Breast epithelium (tissue), 4 donors: ENCODE measurements at places on chromosomes 6 and 20. TPM values are rescaled to one million over a fixed set of nuclear protein-coding genes. Genes with fewer than 3 reads are reported as not detected.
A peak's percentile ranks its signal among the peaks of the same experiment; 100 is the strongest.

GRCh38 chr20:53834062-53834442, 236.3 kb downstream of the BCAS1 start:
- no peak for DNase-seq
- no peak overlapping the region for H3K27ac ChIP-seq
- H3K4me3 ChIP-seq = no peak overlapping the region

The SYCP2L gene
- 1.8 TPM for total RNA-seq

The TRIM26 gene
- total RNA-seq = 47.5 TPM

DNA sequence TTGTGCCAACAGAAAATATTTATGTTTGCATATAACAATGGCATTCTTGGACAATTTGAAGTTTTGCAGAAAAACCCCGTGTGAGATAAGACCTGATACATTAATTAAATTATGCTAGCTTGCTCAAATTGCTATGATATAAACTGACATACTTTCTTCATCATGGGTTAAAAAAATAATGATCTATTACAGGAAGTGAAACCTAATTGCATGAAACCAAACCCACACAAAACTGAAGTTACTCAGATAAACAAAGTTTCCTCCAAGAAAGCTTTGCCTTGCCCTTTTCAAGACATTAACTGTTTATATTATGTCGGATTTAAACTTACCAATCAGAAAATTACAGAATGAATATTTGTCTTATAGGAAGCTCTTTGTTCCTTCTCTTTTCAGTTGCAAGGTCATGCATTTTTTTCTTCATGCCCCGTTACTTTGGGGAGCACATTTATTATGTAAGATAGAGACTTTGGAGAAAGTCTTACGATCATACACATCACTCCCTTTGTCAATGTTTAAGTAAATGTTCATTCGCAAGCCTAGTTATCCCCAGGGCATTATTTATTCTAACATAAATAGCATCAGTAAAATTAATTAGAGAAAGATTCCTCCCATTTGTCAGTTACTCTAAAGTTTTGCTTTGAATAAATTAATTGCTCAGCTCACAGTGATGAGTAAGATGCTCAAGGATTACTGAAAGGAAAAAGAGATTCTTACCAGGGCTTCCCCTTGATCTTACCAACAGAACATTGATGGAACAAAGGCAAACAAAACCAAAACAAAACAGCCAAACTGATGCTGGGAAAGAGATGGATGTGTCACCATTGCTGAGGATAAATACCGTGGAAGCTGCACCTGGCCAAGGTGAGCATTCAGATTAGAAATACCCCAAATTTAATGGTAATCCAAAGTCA, 14.8 kb upstream of the TMEM244 start:
- DNase-seq = no peak
- no peak overlapping the region for H3K4me3 ChIP-seq
- no peaks in the 10 kb centered on the region for H3K27me3 ChIP-seq
- H3K27ac ChIP-seq = no peak overlapping the region
- H3K4me1 ChIP-seq = no peaks in the 10 kb centered on the region
- no peaks in the 10 kb centered on the region for H3K36me3 ChIP-seq

The RFX6 gene
- under 0.01 TPM for total RNA-seq

GRCh38 chr20:2385026-2385425, 4.3 kb downstream of the TGM6 start:
- H3K27me3 ChIP-seq = no peaks in the 10 kb centered on the region
- no peaks in the 10 kb centered on the region for H3K4me1 ChIP-seq
- H3K4me3 ChIP-seq = no peak overlapping the region
- no peak for DNase-seq
- H3K27ac ChIP-seq = no peak overlapping the region

DNA sequence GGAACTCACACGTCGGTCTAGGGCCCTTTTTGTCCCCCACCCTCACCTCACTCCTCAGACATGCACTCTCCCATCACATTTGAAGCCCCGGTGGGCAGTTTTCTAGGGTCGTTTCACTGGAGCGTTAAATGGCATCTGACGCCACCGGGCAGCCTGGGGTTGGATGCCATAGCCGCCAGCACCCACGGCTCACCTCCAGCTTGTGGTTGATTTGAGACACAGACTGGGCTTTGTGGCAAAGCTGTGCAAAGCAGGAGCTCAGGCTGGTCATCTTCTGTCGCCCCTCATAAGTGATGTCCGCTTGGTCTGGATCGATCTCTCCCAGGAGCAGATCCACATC, 530 bp downstream of the GOPC start:
- H3K27ac ChIP-seq = peak overlapping the region; percentile 93
- peaks cover 16% of the 10 kb centered on the region for H3K4me1 ChIP-seq
- DNase-seq = no peak
- no peaks in the 10 kb centered on the region for H3K27me3 ChIP-seq
- peak overlapping the region; percentile 84 for H3K4me3 ChIP-seq
- no peaks in the 10 kb centered on the region for H3K36me3 ChIP-seq

The PGC gene
- total RNA-seq = not detected

The CCN5 gene
- total RNA-seq = 39.0 TPM

GRCh38 chr20:16842486-16843120, 94.4 kb downstream of the OTOR start:
- DNase-seq = no peak
- no peaks in the 10 kb centered on the region for H3K4me1 ChIP-seq
- H3K27me3 ChIP-seq = no peaks in the 10 kb centered on the region
- no peak overlapping the region for H3K27ac ChIP-seq
- no peaks in the 10 kb centered on the region for H3K36me3 ChIP-seq

DNA sequence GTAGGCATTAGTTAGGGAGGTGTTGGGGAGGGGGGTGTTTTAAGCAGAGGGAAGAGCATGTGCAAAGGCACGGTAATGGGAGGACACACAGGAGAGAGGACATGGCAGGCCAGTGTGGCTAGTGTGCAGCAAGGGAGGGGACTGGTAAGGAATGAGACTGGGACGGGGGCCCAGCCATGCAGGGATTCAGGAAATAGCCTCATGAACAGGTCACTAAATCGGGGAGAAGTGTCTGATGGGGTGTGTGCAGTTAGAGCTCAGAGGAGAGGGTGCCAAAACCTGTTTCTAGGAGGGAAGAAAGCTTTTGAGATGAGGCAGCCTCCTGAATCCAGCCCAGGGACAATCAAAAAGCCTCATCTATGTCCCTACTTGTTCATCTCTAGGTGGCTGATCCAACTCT, 7.5 kb downstream of the BPI start:
- no peak overlapping the region for H3K4me3 ChIP-seq
- no peaks in the 10 kb centered on the region for H3K27me3 ChIP-seq
- H3K27ac ChIP-seq = no peak overlapping the region
- H3K36me3 ChIP-seq = no peaks in the 10 kb centered on the region
- no peak for DNase-seq

The LAMP5 gene
- total RNA-seq = not detected

DNA sequence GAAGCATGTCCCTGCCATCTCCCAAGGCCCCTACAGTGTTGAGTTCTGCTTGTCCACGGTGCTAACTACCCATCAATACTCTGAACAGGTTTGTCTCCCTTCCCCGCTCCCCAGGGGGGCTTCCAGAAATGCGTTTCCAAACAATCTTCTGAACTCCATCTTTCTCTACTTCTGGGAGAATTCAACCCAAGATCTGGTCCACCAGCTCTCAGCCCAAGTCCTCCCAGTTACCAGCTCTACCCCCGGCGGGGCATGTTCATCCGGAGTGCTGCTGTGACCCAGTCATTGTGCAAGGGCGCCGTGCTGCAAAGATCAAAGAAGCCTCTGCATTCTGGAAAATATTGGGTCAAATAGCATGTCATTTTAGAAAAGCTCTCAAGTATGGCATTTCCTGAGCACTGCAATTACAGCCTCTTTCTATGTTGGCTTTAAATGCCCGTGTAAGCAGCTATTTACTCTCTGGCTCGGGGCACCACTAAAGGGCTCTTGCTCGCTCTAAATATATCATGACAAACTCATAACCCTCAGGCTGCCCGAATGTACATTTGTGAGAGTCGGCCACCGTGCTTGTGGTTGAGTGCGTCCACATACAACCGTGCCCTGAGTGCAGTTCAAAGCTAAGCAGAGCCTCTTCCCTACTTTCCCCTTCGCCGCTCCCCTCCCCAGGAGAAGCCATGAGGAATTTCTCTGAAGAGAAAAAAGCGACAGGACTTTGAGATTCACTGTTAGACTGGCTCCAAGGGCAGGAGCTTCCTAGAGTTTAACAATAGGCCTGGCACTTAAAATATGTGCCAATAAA, 71.6 kb downstream of the BANF2 start:
- no peaks in the 10 kb centered on the region for H3K27me3 ChIP-seq
- no peak for DNase-seq
- no peak overlapping the region for H3K4me3 ChIP-seq
- H3K4me1 ChIP-seq = no peaks in the 10 kb centered on the region
- no peak overlapping the region for H3K27ac ChIP-seq
- no peaks in the 10 kb centered on the region for H3K36me3 ChIP-seq

The UNC5CL gene
- total RNA-seq = 1.1 TPM

The SLC17A1 gene
- total RNA-seq = not detected

GRCh38 chr20:58976061-58976730, 4.9 kb upstream of the NELFCD start:
- H3K27ac ChIP-seq = no peak overlapping the region
- H3K4me1 ChIP-seq = no peaks in the 10 kb centered on the region
- H3K4me3 ChIP-seq = no peak overlapping the region
- no peaks in the 10 kb centered on the region for H3K27me3 ChIP-seq

GRCh38 chr6:149854532-149854931, 9.6 kb downstream of the LRP11 start:
- H3K36me3 ChIP-seq = no peaks in the 10 kb centered on the region
- no peak for DNase-seq
- no peaks in the 10 kb centered on the region for H3K27me3 ChIP-seq
- H3K27ac ChIP-seq = no peak overlapping the region

GRCh38 chr6:106442395-106442794, 81.9 kb downstream of the CRYBG1 start:
- no peaks in the 10 kb centered on the region for H3K4me1 ChIP-seq
- H3K4me3 ChIP-seq = no peak overlapping the region
- DNase-seq = no peak
- no peaks in the 10 kb centered on the region for H3K27me3 ChIP-seq

GRCh38 chr6:69846770-69847491, 19.4 kb upstream of the COL19A1 start:
- H3K36me3 ChIP-seq = no peaks in the 10 kb centered on the region
- H3K4me3 ChIP-seq = no peak overlapping the region
- H3K27ac ChIP-seq = no peak overlapping the region
- H3K4me1 ChIP-seq = no peaks in the 10 kb centered on the region

DNA sequence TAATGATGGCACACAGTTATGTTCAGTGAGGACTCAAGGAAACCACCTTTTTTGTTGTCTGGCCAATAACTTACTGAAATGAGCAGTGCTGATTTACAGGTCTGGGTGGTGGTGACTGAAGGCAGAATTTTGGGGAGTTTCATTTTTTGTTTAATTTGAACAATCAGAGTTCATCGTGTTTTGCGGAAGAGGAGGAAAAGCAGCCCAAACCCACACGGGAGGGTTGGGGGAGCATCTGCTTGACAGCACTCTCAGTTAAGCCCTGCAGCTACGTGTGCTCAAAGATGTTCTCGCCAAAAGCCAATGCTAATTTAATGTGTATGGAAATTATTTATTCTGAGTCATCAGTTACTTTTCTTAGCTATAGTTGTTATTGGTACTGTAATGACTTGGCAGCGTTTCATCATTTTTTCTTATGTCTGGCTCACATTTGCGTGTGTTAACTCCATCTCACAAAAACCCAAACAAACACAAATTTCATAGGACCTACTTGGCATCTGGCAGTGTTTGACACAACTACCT, 89.2 kb downstream of the UST start:
- H3K27me3 ChIP-seq = no peaks in the 10 kb centered on the region
- no peaks in the 10 kb centered on the region for H3K36me3 ChIP-seq
- no peak overlapping the region for H3K4me3 ChIP-seq
- no peak for DNase-seq
- H3K27ac ChIP-seq = no peak overlapping the region

The MOG gene
- total RNA-seq = not detected

- no peak overlapping the region for H3K4me3 ChIP-seq
- no peaks in the 10 kb centered on the region for H3K27me3 ChIP-seq
- H3K27ac ChIP-seq = no peak overlapping the region
- no peak for DNase-seq
Observed at GRCh38 chr6:55266896-55267295, 60.4 kb upstream of the GFRAL start.

- no peaks in the 10 kb centered on the region for H3K36me3 ChIP-seq
- no peaks in the 10 kb centered on the region for H3K4me1 ChIP-seq
- H3K27ac ChIP-seq = no peak overlapping the region
- DNase-seq = no peak
Observed at GRCh38 chr20:1296922-1297321, 30.8 kb downstream of the SNPH start.

GRCh38 chr6:169866668-169867521, 115.5 kb downstream of the ERMARD start:
- no peaks in the 10 kb centered on the region for H3K36me3 ChIP-seq
- no peaks in the 10 kb centered on the region for H3K4me1 ChIP-seq
- DNase-seq = no peak
- H3K27me3 ChIP-seq = no peaks in the 10 kb centered on the region

DNA sequence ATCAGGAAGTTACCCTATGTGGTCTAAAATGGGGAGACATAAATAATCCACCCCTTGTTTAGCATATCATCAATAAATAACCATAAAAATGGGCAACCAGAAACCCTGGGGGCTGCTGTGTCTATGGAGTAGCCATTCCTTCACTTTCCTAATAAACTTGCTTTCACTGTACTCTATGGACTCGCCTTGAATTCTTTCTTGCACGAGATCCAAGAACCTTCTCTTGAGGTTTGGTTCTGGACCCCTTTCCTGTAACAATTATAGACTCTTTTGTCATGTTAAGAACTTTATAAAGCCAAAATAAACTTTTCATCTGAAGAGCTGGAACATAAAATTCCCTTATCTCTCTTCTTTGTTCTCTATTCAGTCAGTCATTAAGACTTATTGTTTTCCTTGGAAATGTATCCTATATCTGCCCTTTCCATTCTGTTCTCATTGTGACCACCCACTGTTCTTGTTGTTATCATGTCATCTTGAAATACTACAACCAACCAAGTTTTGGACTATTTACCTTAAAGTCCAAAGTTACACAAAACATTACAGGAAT, 29.3 kb upstream of the ZBTB24 start:
- H3K4me3 ChIP-seq = no peak overlapping the region
- no peaks in the 10 kb centered on the region for H3K27me3 ChIP-seq

The TREM2 gene
- total RNA-seq = 31.6 TPM

The KHDC3L gene
- not detected for total RNA-seq

The TCP11 gene
- 0.66 TPM for total RNA-seq

- DNase-seq = no peak
- no peak overlapping the region for H3K4me3 ChIP-seq
- H3K27ac ChIP-seq = no peak overlapping the region
- H3K4me1 ChIP-seq = no peaks in the 10 kb centered on the region
- no peaks in the 10 kb centered on the region for H3K27me3 ChIP-seq
Observed at GRCh38 chr6:168664956-168665355, 224.0 kb downstream of the SMOC2 start.

The SNAI1 gene
- total RNA-seq = 0.80 TPM
